ENCODE measurements at places on chromosomes 7 and 10.
A peak's percentile ranks its signal among the peaks of the same experiment; 100 is the strongest.

GRCh38 chr10:126430512-126430911, 42.2 kb upstream of the ADAM12 start:
- DNase-seq = no peak

GRCh38 chr10:17379151-17379690, 75.2 kb downstream of the ST8SIA6 start:
- no peak for DNase-seq

DNA sequence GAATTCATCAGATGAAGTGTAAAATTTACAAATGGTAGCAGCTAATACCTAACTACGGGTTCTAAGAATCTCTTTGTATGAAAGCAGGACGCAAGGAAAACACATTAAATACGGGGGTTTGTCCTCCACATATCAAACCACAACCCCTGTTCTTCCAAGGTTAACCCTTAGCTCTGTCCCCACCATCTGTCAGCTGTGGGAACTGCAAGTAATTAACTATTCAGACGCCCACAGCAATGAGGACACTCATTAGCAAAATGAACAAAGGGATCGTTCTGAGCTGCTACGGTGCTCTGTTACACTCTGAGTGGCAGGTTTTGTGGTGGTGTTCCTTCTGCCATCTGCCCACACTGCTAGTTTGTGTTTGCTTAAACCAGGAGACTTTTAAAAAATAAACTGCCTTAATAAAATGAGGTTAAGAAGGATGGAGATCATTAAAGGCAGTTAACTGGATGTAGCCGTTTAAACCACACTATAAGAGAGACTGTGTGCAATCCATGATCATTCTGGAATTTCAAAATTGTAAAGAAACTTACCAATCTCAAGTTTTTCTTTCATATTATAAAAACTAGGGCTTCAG, 51.4 kb downstream of the C10orf67 start:
- peak; percentile 74 for DNase-seq

- DNase-seq = no peak
These were observed 196.9 kb downstream of the BAMBI start for GRCh38 chr10:28874210-28874609.

DNA sequence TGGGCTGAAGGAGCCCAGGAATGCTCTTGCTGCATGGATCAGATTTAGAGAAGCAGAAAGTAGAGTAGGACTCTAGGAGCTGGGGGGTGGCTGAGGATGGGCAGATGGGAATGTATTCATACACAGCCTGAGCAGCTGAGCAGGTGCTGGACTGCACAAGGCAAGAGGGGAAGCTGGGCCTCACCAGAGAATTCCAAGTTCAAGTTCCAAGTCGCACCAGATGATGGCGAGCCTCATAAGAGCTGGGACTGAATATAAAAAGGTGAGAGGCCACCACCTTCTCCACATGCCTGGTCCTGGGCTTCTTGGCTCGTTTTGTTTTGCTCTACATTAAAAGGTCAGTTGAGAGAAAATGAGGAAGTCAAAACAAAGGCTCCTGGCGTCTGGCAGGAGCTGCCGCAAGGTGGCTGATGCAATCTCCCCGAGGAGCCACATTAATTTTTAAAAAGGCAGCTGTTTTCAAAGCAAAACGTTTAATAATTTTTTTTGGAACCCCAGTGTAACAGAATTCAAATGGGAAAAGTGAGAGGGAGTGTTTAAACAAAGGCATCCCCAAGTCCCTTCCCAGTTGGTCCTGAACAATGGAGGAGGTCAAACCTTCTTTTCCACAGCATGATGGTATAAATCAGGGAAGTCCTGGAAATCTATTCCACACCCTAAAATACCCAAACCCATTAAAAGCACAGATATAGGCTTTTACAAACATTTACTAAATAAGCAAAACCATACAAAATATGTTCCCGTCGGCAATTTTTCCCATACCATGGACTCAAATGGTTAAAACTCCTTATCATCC, 9.5 kb downstream of the CYREN start:
- peak; percentile 10 for DNase-seq

- DNase-seq = no peak
These were observed 2.6 kb downstream of the MYO1G start for GRCh38 chr7:44976040-44976745.
